ENCODE measurements at places on chromosomes 5 and 9. TPM values are rescaled to one million over a fixed set of nuclear protein-coding genes. Genes with fewer than 3 reads are reported as not detected.

The SOHLH1 gene
- total RNA-seq = not detected

DNA sequence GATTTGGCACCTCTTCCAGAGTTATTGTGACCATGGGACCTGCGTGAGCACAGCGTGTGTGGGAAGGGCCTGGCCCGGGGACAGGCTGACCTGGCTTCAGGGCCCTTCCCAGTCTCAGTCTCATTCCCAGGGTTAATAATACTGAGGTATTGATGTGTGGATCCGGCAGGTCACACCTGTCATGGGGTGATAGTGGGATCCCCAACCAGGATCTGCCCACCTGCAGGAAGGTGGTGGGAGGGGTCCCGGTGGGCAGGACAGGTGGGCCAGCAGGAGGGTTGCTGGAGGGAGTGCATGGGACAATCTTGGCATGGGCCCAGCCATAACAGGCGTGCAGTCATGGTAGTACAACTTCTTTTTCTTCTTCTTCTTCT lies 55.4 kb downstream of the COL15A1 start:
- no peak for DNase-seq

The PRSS3 gene
- total RNA-seq = 1.5 TPM

DNA sequence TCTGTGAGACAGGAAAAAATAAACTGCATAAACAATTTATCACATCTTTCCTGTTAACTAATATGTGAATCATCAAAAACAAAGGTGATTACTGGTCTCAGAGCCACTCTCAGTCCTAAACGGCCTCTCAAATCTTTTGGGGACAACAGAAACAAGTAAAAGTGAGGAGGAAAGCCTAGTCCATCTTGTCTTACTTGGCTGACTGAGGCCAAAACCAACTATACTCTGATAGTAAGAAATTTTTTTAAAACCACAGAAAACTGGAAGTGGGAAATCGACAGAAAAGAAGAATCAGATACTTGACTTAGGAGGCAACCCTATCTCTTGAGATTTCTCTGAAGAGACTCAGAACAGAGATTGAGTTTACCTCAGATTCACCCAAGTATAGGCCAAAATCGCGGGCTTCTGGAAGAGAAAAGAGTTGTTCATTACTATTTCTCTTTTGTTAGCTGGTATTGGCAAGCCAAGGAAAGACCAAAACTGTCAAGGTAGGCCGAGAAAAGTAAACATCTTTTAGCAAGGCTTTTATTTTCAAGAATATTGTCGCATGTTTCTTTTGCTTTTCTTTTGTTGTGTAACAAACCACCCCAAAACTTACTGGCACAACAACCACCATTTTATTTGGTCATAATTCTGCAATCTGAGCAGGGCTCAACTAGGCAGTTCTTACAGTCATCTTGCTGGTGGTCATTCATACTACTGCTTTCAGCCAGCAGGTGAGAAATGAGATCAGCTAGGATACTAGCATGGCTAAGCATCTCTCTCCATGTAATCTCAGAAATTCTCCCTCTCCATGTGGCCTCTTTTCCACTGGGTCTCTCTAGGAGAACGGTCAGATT lies 46.1 kb downstream of the RFX3 start:
- no peak for DNase-seq

- no peak for DNase-seq
These were observed 10.6 kb upstream of the IGFBPL1 start for GRCh38 chr9:38434853-38435252.

- DNase-seq = no peak
These were observed 283.7 kb upstream of the IRX4 start for GRCh38 chr5:2166306-2166978.

The CDC20B gene
- total RNA-seq = 0.07 TPM

DNA sequence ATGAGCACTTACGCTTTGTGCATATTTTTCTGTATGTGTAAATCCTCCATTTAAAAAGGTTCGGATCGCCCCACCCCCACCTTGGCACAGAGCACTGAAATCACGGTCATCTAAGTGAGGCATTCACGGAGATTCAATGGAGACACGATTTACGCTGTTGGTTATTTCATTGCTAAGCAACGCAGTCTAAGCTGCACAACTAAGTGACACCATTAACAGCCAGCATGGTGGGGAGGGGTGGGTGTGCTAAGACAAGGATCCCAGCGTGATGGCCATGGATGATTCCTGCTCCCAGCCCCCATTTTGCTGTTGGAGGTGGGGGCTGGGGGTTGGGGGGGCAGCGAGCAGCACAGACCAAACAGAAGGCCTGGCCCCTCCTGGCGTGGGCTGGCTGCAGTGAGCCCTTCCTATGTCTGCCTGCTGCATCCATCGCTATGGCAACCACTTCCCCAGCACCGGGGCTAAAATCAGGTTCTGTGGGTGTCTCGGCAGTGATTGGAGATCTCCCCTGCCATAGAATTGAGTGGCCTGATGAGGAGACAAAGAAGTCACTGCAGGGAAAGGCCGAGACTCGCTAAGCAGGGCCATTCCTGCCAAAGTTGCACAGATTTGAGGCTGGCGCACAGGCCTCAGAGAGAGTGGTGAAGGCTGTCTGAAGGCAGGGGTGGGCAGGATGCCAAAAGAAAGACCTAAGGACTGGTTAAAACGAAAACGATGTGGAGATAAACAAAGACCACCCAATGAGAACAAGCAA lies 14.3 kb upstream of the MARCHF6 start:
- DNase-seq = no peak
